GM06990 (cell line): ENCODE measurements at places on chromosomes 13 and 19.

DNA sequence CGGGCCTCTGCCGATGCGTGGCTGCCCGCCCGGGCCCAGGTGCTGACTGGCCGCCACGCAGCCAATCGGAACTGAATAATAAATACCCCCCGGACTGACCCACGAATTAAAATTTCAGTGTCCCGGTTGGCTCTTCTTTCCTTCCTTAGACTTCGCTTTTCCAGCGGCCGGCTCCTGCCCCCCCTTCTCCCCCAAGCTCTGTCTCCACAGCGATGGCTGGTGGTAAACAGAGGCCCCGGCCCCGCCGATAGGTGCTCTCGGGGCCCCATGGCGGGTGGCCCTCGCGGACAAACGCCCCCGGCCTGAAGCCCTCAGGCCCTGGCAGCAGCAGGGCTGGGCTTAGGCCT lies 2.6 kb downstream of the ZBTB7A start:
- no peak for DNase-seq

- DNase-seq, result no peak
These were observed 328 bp downstream of the CYP4F12 start for GRCh38 chr19:15673176-15673654.

GRCh38 chr13:89082623-89083022 lies 1411.5 kb downstream of the SLITRK5 start:
- no peak for DNase-seq

- no peak for DNase-seq
These were observed 11.7 kb upstream of the KPTN start for GRCh38 chr19:47495478-47496372.

- DNase-seq, result no peak
These were observed 257.9 kb downstream of the COG6 start for GRCh38 chr13:39913339-39913738.

GRCh38 chr13:81395368-81395767 lies 1054.4 kb upstream of the SPRY2 start:
- DNase-seq, result no peak

GRCh38 chr13:61727767-61728166 lies 312.1 kb upstream of the PCDH20 start:
- no peak for DNase-seq

DNA sequence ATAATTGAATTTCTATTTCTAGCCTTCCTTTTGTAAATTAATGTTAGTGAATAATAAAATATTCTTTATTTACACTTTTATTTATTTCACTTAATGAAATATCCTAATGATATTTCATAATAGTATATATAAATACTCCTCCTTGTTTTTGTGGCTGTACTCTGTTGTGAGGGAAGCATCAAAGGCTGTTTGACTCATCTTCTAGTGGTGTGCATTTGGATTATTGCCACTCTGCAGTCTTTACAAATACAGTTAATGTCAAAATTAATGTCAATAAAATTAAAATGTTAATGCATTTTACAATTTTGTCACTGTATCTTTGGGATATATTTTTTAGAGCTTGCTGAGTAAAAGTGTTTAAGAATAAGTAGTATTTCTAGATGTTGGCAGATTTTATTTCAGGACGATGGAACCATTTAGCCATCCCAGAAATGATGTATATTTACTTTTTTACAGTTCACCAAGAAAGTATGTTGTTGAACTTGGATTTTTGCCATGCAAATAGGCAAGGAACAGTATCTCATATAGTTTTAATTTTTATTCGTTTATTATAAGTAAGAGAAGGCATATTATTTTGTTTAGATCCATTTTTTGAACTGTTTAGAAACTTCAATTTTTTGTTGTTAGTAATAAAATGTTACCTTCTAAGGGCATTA lies 281.2 kb upstream of the SLITRK6 start:
- no peak for DNase-seq

DNA sequence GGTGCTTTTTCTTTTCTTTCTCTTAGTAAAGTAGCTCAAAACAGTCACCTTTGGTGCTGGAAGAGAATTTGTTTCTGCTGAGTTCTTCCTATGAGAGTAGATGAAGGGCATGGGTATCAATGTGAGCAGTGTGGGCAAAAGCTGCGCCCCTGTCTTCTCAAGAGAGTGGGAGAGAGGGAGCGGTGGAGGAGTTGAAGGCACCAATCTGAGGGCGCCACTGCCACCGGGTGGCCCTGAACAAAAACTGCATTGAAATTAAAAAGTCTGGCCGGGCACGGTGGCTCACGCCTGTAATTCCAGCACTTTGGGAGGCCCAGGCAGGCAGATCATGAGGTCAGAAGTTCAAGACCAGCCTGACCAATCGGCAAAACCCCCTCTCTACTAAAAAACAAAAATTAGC lies 28.7 kb upstream of the EPHX3 start:
- no peak for DNase-seq

GRCh38 chr13:80217614-80218456 lies 123.1 kb downstream of the SPRY2 start:
- DNase-seq, result no peak

DNA sequence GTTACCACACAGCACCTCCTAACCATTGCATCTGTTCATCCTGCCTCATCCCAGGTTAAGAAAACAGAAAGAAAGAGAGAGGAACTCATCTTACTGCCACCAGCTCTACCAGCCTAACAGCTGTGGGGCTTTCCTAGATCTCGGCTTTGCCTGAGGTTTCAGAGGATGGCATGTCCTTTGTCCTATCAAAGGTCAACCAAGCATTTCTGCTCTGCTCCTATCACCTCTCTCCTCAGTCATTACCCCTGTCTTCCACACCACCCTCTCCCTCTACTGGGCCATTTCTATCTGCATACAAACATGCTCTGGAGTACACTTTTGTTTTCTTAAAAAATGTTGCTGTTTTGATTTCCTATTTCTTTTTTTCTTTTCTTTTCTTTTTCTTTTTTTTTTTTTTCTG lies 393.3 kb downstream of the IRS2 start:
- no peak for DNase-seq

GRCh38 chr19:2136796-2137195 lies 14.6 kb downstream of the AP3D1 start:
- DNase-seq, result no peak

- peak; percentile 20 for DNase-seq
These were observed 20.9 kb downstream of the COG6 start for GRCh38 chr13:39676315-39676876.

DNA sequence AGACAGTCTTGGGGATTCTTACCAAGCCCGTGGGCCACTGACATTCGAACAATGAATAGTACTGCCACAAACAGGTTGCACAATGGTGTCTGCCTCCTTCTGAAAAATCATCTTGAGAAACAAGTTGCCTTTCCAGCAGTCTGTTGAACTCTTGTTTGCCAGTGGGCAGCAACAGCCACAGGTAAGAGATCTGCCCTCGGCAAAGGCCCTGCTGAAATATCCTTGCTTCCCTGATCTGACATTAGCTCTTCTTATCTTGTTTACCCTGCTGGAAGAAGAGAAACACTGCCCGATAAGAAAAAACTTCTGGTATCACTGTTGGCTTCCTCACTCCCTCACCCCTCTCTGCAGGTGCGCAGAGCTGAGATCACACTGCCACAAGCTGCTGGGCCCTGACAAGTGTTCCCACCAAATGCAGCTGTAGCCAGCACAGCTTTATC lies 2.0 kb downstream of the DOCK9 start:
- no peak for DNase-seq

GRCh38 chr19:17830567-17831418 lies 9.5 kb upstream of the INSL3 start:
- peak; percentile 59 for DNase-seq

DNA sequence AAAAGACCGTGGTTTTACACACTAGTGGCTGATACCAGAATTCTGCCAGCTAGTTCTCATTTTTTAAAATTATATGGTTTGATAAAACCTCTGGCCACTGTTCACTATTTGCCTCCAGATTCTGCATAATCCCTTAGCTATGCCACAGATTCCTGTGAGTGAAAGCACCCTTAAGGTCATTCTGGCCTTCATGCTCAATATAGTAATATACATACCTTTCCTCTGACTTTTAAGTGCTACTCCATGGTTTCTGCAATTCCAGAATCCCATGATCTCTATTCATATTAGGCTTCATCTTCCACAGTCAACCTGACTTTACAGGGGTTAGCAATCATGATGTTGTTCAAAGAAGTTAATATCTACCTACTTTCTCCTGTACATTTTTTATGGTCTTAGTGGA lies 274.1 kb upstream of the EDNRB start:
- DNase-seq, result no peak

DNA sequence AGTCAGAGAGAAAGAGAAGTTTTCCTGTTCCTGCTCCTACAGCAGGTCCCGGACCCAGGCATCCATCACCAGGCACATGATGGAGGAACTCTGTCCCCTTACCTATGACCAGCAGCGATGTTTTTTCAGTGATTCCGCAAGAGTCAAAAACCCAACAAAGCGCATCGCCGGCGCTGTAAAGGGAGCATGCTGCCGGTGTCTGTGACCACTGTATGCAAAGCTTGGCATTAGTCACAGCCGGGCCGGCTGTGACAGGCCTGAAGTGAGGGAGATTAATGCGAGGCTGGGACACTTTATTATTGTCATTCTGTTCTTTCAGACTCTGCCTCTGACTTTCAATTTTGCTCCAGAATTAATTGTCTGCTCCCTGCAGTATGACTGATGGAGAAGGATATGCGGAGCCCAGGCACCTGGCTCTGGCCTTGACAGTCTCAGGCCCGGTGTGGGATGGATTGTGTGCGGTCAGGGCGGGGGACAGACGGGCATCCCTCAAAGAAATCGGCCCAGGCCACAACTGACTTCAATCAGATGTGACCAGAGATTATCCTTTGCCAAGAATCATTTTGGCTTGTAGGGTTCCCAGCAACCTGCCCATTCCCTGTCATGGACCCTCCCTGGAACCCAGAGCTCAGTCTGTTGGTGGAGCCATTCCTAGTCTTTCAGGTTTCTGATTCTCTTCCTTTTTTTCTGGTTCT lies 462.0 kb upstream of the ZNF507 start:
- DNase-seq, result no peak

GRCh38 chr19:40671404-40671803 lies 19.0 kb downstream of the NUMBL start:
- no peak for DNase-seq

- DNase-seq, result no peak
These were observed 1.3 kb upstream of the GALP start for GRCh38 chr19:56174550-56174949.

- no peak for DNase-seq
These were observed 66.3 kb downstream of the ARHGAP35 start for GRCh38 chr19:46927106-46927505.

- DNase-seq, result no peak
These were observed 20.9 kb upstream of the UBE2L5 start for GRCh38 chr13:30401347-30401746.

DNA sequence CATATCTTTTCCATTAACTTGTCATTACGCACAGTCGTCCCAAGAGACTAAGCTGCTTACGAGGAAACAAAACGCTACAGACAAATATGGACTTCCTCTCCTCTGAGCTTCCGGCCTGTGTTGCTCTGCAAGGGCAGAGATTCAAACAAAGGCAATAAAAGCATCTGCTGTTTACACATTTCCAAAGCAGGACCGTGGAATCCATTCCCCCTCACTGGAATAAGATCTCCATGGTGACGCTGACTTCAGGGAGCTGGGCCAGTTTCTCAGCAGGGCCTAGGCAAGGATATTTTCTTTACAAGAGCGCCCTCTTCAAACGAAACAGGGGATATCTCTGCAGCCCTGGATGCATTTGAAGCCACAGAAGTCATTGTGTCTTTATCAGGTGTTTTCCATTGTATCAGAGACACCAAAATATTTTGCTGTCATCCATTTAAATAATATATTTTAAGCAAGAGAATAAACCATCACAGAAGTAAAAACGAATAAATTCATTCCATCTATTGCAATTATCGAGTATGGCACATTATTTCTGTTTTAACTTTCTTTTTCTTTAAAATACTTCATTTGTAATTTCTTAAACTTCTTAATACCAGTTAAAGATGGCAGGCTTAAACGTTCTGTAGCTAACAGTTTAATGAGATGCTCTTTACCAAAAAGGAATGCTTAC lies 177.5 kb downstream of the DCLK1 start:
- no peak for DNase-seq

GRCh38 chr19:43425567-43426392 lies 11.1 kb downstream of the TEX101 start:
- no peak for DNase-seq

DNA sequence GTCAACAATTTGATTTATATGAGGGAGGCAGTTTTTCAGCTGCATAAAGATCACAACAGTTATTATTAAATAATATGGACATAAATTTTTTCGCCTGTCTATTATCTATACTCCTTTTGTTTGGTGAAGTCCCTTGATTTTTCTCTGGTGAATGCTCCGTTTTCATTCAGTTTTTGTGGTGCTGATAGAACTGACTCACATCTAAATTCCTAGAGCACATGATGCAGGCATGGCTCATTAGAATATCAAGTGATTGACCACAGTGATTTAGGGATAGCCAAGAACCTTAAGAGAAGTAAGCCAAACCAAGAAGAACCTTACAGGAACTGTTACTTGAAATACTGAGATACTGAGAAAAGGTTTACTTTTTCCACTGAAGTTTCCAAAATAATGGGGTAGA lies 208.9 kb downstream of the PRR20E start:
- DNase-seq, result no peak

- no peak for DNase-seq
These were observed 430.4 kb downstream of the IRS2 start for GRCh38 chr13:109355875-109356434.

- DNase-seq, result no peak
These were observed 2.9 kb downstream of the KLK15 start for GRCh38 chr19:50830266-50831025.
